ENCODE measurements at places on chromosomes 11 and 22.

DNA sequence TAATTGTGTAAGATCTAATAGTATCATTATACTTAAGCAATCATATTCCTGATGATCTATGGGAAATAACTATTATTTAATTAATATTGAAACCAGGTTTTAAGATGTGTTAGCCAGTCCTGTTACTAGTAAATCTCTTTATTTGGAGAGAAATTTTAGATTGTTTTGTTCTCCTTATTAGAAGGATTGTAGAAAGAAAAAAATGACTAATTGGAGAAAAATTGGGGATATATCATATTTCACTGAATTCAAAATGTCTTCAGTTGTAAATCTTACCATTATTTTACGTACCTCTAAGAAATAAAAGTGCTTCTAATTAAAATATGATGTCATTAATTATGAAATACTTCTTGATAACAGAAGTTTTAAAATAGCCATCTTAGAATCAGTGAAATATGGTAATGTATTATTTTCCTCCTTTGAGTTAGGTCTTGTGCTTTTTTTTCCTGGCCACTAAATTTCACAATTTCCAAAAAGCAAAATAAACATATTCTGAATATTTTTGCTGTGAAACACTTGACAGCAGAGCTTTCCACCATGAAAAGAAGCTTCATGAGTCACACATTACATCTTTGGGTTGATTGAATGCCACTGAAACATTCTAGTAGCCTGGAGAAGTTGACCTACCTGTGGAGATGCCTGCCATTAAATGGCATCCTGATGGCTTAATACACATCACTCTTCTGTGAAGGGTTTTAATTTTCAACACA is 6.4 kb downstream of the BIRC3 start:
- DNase-seq = peak; percentile 72

DNA sequence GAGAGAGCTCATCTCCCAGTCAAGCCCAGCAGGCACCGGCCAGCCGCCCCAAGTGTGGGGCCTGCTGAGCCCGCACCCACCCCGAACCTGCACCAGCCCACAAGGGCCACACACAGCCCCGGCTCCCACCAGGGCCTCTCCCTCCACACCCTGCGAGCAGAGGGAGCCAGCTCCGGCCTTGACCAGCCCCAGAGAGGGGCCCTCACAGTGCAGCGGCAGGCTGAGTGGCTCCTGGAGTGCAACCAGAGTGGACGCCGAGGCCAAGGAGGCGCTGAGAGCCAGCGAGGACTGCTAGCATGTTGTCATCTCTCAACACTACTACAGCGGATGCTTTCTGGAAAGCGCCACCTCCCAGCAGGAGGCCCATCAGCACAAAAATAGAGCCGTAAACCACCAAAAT is 10.9 kb downstream of the DEFB108B start:
- no peak for DNase-seq

DNA sequence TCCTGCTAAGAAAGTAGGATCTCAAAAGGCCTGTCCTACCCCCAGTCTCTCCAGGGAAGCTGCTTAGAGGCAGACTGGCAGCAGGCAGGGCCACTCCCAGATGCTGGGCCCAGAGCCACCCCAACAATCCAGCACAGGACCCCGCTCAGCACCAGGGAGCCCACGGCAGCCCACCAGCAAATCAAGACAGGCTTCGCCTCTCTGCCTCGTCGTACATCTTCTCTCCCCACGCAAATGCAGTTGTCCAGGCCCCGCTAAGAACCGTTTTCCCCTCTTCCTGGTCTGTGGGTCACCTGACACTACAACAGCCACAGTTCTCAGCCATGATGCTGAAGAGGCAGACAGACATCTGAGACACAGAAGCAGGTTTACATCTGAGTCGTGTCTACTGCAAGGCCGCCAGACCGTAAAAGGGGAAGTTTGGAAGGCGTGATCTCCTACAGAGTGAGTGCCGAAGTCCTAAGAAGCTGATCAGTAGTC is 51.1 kb downstream of the IGSF9B start:
- no peak for DNase-seq

DNA sequence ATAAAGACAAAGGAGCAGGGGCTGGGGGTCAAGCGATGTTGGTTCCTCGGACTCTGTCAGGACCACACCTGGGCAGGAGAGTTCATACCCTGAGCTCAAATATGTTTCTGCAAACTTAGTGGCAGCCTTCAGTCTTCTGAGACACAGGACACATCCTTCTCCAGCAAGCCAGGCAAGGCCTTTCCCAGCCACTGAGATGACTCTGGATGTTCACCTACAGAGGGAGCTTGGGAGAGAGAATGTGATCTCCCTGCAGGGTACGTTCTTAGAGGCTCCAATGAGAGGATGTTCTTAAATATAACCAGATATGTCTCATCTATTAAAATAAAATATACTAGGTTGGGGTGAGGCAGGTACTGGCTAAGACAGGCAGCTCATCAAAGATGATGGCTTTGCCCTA is 461.5 kb downstream of the OPCML start:
- DNase-seq = no peak

DNA sequence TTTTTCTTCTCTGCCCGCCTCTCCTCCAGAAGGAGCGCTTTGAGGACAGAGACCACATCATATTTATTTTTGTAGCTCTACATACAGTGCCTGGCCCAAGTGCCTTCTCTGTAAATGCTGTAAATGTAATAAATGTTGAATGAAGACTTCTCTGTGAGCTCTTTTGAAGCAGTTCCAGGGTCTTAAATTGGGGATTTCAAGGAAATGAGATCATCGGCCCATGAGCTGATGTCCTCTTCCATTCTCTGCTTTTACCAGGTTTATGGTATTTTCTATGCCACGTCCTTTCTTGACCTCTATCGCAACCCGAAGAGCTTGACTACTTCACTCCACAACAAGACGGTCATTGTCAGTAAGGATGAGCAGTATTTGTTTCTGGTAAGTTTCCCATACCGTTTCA is 165.7 kb upstream of the SORL1-AS1 start:
- no peak for DNase-seq

DNA sequence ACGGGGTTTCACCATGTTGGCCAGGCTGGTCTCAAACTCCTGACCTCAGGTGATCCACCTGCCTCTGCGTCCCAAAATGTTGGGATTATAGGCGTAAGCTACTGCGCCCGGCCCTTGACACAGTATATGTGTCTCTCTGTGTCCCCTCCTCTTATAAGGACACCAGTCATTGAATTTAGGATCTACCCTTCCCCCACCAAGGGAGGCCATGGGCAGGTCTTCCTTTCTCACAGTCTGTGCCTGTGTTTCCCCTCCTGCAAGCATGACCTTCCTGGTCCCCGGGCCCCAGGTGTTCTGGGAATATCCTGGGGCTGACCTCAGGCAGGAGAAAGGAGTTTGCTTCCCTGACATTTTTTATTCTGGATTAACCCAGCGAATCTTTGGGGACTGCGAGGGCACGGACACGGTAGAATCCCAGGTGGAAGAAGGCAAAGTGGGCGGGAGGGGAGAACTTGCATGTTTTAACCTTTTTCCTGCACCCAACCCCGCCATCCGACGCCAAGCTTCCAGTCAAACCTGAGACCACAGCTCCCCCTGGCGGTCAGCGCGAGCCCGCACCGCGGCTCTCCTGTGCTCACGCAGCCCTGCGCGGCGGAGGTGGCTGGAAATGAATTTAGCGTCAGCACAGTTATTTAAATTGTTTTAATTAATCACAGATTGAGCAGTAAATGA is 42.1 kb upstream of the ISX start:
- peak; percentile 39 for DNase-seq

DNA sequence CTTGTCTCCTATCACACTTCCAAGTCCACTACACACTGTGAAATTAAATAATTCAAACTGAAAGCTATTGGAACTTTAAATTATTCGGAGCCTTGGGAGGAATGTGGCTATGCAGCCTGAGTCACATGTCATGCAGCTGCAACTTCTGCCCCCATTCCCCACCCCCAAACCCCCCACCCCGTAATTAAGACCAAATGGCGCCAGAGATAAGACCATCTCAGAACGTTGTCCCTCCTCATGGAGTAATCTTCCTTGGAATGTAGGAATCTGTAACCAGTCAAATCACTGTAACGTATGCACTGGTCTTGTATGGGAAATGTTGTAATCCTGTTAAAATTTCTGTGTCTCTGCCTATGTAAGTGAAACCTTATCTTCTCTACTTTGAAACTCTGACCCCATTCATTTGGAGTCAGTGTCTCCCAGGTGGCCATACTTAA is 37.0 kb downstream of the GAB2 start:
- DNase-seq = peak; percentile 41

- no peak for DNase-seq
Measured at GRCh38 chr22:49721211-49721763, 106.4 kb downstream of the BRD1 start.

GRCh38 chr11:113373306-113373705 is 14.3 kb upstream of the ANKK1 start:
- DNase-seq = peak; percentile 69

- DNase-seq = no peak
Measured at GRCh38 chr11:66539170-66539869, 6.5 kb downstream of the ZDHHC24 start.

DNA sequence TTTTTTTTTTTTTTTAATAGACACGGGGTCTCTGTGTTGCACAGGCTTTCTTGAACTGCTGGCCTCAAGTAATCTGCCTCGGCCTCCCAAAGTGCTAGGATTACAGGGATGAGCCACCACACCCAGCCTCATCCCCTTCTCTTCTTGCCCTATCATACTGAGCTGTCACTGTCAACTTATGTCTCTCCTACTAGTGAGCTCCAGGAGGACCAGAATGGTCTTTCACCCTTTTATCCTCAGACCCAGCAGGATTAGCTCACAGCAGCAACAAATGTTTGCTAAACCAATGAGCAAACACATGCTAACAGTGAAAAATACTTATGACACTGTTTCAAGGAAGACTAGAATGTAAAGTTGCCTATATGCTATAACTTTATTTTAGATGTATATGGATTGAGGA is 6.4 kb upstream of the NXF1 start:
- DNase-seq = no peak

GRCh38 chr11:16783321-16783801 is 44.9 kb downstream of the C11orf58 start:
- no peak for DNase-seq

DNA sequence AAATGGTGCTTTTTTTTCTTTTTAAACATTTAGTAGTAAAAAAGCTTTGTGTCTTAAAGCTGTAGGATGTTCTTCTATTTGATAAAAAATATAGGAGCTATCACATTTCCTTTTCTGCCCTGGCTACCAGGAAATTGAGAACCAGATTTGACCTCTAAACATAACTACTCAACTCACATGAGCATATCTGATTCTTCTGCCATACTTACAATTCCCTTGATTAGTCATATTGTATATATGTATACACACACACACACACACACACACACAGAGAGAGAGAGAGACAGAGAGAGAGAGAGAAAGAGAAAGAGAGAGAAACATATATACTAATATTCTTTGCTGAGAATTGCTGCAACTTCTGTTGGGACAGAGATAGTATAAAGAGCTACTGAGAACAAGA is 23.0 kb upstream of the GDPD4 start:
- DNase-seq = no peak

DNA sequence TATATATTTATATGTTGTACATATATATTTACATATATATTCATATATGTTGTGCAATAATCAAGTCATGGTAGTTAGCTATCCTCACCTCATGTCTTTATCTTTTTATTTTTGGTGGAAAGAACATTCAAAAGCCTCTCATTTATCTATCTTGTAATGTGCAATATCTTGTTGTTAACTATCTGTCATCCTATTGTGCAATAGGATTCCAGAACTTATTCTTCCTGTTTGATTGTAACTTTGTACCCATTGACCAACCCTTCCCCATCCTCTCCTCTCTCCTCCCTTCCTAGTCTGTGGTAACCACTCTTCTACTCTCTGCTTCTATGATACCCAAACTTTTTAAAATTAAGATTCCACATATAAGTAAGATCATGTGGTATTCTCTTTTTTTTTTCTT is 115.6 kb upstream of the PDGFD start:
- DNase-seq = no peak

DNA sequence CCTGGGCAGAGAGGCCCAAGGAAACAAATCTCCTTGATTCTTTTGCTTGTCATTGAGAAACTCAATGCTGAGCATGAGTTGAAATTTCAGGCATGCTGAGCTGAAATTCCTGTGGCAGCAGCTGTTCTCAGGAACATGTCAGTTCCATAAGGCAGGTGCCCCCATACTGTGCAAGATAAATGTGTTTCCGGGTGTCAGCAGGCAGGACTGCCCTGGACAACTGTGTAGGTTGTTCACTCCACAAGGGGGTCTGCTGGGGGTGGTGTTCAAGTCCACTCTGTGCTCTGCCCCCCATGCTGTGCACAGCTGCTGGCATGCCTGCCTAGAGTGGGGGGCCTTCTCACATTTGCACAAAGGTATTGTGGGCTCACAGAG is 133.7 kb downstream of the CTTN start:
- no peak for DNase-seq

- DNase-seq = no peak
Measured at GRCh38 chr11:130470832-130471706, 22.6 kb downstream of the ADAMTS15 start.

- peak; percentile 31 for DNase-seq
Measured at GRCh38 chr11:77557553-77557952, 32.2 kb upstream of the AQP11 start.

GRCh38 chr11:65426839-65427690 is 4.5 kb downstream of the NEAT1 start:
- DNase-seq = peak; percentile 86

DNA sequence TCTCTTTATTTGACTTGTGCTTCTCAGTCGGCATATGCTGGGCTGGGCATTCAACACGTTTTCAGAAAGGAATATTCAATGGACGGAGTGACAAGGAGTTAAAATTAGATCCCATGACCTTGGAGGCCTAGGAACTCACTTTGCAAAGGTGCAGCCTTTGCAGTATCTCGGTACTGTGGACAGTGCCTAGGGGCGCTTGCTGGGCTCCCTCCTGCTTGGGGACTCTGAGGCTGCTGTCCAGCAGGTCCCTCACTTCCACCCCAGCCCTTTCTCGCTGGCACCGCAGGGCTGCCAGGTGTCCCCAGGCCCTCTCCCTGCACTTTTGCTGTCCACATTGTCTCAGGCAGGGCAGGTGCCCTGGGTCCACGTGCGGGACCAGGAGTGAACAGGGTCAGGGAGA is 255.5 kb upstream of the B3GAT1 start:
- no peak for DNase-seq

DNA sequence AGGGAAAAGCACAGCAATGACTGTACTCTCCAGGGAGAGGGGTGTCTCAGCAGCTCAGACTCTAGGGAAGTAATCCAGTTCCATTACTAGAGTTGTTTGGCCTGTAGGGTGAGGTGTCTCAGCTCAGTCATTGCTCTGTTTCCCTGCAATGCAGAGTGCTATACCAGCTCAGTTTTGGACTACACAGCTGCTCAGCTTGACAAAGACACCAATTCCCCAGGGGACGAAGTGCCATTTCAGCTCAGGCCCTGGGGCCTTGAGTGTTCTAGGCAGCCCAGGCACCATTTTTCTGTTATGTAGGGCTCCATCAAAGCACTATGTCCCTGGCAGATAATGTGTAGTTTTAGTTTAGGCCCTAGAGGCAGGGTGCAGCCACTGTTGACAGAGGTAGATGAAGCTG is 18.2 kb downstream of the CALCB start:
- DNase-seq = no peak

- no peak for DNase-seq
Measured at GRCh38 chr22:48579043-48579927, 1248.4 kb downstream of the BRD1 start.

- DNase-seq = peak; percentile 41
Measured at GRCh38 chr11:130947889-130948288, 31.6 kb upstream of the SNX19 start.

GRCh38 chr22:36744791-36745190 is 31.1 kb downstream of the IFT27 start:
- DNase-seq = no peak
